Activated CD4-positive, alpha-beta T cell treated with anti-CD3 and anti-CD28 coated beads, Interleukin-2, amount 10 ng/mL, durations not matched to agents 24 days and 14 days (primary cell): ENCODE measurements at places on chromosomes 12 and 14. TPM values are rescaled to one million over a fixed set of nuclear protein-coding genes. Genes with fewer than 3 reads are reported as not detected.

GRCh38 chr14:21042918-21043317 lies 756 bp downstream of the RNASE7 start:
- DNase-seq: no peak

DNA sequence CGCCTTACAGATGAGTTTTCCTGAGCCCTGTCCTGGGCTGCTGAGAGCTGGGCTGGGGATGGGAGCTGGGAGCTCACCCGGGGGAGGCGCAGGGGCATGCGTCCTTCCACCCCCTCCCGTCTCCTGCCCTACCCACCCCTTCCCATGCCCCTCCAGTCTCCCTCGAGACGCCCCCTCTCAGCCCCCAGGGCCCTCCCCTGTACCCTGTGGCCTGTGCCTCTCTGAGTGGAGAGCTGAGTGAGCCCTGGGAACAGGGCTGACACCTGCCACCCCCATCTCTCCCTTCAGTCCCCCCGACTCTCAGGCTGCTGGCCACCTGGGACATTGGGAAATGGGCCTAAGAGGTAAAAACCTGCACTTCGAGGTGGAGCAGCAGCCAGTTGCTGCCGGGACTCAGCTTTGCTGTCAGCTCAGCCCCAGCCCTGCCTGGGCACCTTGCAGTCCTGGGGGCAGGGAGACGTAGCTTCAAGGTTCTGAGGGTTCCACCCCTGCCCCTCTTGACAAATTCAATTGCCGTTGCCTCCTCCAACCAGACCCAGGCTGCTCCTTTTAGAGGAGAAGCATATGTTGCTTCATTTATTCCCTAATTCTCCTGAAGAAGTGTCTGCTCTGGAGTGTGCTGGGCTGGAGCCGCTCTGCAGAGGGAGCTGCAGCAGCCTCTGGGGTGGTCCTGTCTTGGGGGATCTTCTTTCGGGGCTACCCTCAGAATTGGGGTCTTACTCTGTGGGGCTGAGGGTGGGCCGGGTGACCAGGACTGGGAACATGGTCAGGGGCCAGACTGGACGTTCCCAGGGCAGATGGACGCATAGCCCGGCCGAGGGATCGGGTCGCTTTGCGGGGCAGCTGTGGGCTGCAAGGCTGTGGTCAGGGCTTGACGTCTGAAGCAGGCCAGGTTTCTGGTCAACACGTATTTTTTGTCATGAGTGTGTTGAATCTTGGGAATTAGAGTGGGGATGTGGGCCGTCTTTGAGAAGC lies 141.4 kb downstream of the ADGRD1 start:
- DNase-seq: no peak

GRCh38 chr14:106347890-106348755 lies 821.7 kb downstream of the TMEM121 start:
- DNase-seq: peak; percentile 58

DNA sequence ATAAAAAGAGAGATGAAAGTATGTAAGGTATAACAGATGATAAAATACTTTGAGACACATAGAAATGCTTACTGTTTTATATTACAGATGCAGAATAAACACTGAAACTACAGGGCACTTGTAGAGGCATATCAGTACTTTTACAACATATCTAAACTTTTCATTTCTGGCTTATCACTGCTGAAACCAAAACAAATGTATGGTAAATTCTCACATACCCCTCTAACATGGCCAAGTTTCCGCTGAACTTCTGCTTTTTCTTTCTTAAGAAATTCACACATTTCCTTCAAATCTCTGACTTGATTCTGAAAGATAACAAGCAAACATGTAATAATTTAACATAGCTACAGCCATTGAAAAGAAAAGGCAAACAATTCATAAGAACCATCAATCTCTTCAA lies 33.3 kb upstream of the C12orf50 start:
- no peak for DNase-seq

DNA sequence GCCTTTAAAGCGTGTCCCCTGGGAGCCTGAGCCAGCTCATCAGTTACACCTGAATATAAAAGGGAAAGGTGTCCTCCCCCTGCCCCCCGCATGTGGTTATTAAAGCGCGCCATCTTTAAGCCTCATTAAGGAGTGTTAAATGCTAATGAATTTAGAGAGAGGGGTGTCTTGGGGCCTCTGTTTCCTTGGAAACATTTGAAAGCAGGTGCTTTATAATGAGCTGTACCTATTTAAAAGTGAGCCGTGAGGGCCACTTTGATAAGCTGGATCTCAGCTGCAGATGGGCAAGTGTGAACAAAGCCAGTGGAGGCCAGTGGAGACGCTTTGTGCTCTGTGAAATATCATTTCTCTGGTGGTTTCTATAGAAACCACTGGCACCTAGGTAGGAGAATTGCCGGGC lies 84.0 kb downstream of the BEGAIN start:
- no peak for DNase-seq

DNA sequence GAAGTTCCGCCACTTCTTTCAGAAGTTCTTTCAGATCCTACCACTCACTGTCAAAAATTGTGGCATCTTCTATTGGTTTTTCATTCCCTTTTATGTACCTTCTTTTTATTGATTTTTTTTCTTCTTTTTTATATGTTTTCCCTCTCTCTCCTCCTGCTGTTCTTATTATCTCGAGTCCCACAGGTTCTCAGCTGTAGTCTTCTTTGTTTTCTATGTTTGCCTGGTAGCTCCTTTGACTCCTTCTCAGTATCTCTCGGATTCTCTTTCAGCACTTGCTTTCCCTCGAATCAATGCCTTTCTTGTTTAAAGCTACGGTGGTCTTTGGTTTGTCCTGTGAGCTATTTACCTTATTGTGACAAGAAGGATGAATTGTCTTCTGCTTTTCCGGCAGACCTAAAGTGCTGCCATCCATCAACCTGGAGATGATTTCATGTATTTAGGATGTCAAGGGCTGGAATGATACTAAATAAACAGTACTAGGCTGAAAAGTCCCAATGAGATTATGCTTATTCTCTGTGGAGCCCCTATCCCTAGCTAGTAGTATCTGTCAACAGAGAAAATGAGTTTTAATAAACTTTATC lies 541.7 kb downstream of the NOVA1 start:
- DNase-seq: no peak

The RHEBL1 gene
- total RNA-seq: 10.9 and 11.8 TPM in 2 replicates

The RHOJ gene
- not detected in 2 replicates for total RNA-seq

The TAS2R9 gene
- not detected in 2 replicates for total RNA-seq

GRCh38 chr12:110686294-110686903 lies 2.5 kb downstream of the HVCN1 start:
- no peak for DNase-seq

DNA sequence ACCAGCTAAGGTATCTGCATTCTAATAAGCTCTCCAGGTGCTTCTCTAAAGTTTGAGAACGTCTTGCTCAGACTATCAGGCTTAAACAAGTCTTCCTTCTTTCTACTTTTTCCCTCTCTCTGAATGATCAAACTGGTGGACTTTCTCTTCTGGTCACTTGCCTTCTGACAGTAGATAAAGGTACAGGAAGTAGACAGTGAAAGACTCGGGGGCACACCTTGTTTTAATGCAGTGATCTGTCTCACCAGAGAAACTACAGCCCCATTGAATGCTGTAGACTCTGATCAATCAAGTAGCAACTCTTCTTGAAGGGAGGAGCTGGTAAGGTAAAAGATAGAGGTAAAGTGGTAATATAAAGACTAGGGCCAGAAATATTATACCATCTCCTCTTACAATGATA lies 48.1 kb upstream of the ATXN7L3B start:
- DNase-seq: no peak
